Activated naive CD8-positive, alpha-beta T cell treated with anti-CD3 and anti-CD28 coated beads for 36 hours (primary cell): ENCODE measurements at places on chromosomes 3 and 15.

- no peak overlapping the region for H3K4me3 ChIP-seq
- H3K36me3 ChIP-seq = peaks cover 41% of the 10 kb centered on the region
- DNase-seq = no peak
Measured at GRCh38 chr3:195692781-195693427, 27.9 kb upstream of the MUC20 start.

GRCh38 chr3:179113903-179114302 is 34.3 kb upstream of the PIK3CA start:
- H3K4me3 ChIP-seq = no peak overlapping the region
- DNase-seq = no peak
- H3K36me3 ChIP-seq = no peaks in the 10 kb centered on the region
- no peak overlapping the region for H3K27ac ChIP-seq

DNA sequence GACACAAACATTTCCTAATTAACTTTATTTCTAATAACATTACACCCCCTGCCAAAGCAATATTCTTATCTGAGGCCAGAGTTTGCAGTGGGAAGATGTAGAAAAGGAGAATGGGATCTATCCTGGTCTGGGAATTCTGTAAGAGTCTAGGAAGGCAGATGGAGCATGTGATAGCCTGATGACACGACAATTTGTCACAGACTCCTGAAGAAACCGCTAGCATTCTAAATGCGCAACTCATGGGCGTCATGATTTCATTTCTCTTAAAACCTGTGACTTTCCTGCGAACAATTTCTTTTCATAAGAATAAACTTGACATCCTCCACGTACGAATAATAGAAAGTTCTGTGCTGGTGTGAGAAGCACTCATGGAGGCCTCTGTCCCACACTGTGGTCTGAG is 72.9 kb upstream of the ATP10A start:
- H3K27me3 ChIP-seq = no peaks in the 10 kb centered on the region
- H3K27ac ChIP-seq = no peak overlapping the region
- H3K36me3 ChIP-seq = no peaks in the 10 kb centered on the region
- no peak for DNase-seq

- H3K36me3 ChIP-seq = no peaks in the 10 kb centered on the region
- no peak overlapping the region for H3K4me3 ChIP-seq
- peaks cover 24% of the 10 kb centered on the region for H3K27me3 ChIP-seq
- no peak overlapping the region for H3K27ac ChIP-seq
- no peak for DNase-seq
Measured at GRCh38 chr15:67879440-67880129, 39.7 kb upstream of the RNU6-1 start.

DNA sequence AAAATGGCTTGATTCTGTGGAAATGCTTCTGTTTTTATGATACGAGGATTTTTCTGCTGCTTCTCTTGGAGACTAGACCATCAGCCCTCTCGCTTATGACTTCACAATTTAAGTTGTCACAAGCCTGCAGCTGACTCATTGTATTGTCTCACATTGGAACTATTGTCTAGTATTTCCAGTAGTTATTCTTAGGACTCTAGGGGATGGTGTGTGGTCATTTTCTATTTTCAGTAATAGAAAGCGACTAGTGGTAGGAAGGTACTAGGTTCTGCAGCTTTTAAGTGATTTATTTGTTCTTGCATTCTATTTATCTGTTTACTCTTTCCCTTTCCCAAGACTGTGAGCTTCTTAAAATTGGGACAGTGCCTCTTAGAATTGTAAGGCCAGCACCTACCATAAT is 66.3 kb upstream of the CRTC3 start:
- peaks cover 12% of the 10 kb centered on the region for H3K4me1 ChIP-seq
- no peaks in the 10 kb centered on the region for H3K27me3 ChIP-seq
- DNase-seq = no peak
- no peak overlapping the region for H3K4me3 ChIP-seq
